G401 (cell line): ENCODE measurements at places on chromosomes 5 and 9. TPM values are rescaled to one million over a fixed set of nuclear protein-coding genes. Genes with fewer than 3 reads are reported as not detected.

- no peak for DNase-seq
These were observed 17.0 kb upstream of the CMBL start for GRCh38 chr5:10324518-10325370.

CD14 gene
- total RNA-seq = not detected in 2 replicates

DNA sequence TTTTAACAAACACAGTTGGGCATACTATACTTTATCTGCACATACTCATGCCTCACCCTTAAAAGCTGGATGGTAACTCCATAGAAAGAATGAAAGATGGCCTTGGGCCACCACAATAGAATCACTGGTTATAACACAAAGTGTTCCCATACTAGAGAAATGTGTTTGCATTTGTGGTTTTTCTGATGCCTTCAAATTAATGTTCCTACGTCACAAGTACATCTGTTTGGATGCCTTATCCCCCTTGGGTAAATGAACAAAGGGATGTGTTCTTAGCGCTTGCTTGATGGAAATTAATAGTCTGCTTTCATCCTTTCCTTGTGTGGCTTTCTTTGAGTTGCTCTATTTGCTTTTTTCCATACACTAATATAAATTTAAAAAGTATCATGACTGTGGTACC lies 291.1 kb upstream of the PDE4D start:
- no peak for DNase-seq

OTP gene
- not detected in 2 replicates for total RNA-seq

DNA sequence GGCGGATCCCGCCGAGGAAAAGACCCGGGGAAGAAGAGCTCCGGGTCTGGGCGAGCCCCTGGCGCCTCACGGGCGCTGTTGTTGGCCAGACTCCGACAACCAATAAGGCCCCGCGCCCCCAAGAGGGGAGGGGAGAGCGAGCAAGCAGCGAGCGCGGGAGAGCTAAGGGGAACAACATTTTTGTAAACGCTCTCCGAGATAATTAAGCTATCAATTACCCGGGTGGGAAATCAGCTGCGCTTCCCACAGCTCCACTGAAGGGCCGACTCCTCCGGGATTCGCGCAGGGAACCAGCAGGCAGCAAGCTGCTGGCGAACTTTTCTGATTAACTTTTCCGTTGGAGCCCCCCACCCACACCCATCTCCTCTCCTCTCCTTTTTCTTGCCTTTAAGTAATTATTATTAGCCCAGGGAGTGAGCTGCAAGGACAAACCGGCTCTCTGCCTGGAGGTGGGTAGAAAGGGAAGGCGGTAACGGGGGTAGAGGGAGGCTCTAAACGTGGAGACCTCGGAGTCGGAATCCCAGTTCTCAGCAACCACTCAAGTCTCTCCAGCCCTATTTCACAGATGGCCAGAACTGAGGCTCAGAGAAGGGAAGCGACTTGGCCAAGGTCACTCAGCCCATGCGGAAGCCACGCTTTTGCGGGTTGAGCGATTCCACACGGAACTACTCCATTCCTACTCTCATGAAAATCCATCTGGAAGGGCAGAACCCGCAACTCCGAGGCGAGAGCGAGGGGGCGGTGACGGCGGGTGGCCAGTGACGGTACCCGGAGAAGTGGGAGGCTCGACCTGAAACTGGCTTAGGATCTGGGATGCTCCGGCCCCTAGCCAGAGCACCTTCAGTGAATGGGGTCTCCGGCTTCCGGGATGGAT lies 1.3 kb downstream of the ASTN2 start:
- DNase-seq = peak; percentile 46
